Activated CD4-positive, alpha-beta T cell treated with anti-CD3 and anti-CD28 coated beads, Interleukin-2, Interleukin-6, amounts not matched to agents 100 ng/mL and 50 ng/mL, durations not matched to agents 16 hours and 8 hours (primary cell): ENCODE measurements at places on chromosomes 16 and 17.

DNA sequence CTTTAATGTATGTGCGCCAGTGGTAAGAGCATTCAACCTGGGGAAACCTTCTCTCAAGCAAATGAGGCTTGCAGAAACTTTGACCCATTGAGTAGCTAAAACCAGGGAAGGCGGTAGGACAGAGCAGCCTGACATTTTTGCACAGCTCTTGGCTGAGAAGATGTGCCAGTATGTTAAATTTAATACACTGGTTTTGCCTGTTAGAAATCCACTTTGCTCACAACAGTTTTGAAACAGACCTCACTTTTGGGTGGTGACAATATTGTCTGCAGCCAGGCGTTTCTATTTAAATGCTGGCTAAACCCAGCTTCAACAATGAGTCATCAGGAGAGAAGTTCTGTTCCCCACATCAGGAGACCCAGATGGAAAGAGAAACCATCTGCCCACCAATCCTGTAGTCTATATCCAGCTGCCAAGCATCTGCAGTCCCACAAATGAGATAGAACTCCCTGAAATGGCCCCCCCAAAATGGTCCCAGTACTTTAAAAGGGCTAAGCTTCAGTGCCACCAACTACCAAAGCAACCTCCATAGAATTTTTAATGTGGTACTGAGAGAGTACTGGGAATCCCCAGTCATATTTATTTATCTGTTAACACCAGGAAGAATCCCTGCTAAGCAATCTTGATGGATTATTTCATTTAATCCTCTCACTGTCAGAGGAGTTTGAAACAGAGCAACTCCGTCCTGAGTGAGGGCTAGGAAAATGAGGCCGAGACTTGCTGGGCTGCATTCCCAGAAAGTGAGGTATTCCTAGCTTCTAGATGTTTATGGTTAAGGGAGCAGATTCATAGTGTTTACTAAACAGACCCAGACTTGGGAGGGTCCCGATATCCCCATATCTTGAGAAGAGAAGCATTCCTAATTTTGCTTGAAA, 29.0 kb upstream of the CLEC3A start:
- DNase-seq = no peak

DNA sequence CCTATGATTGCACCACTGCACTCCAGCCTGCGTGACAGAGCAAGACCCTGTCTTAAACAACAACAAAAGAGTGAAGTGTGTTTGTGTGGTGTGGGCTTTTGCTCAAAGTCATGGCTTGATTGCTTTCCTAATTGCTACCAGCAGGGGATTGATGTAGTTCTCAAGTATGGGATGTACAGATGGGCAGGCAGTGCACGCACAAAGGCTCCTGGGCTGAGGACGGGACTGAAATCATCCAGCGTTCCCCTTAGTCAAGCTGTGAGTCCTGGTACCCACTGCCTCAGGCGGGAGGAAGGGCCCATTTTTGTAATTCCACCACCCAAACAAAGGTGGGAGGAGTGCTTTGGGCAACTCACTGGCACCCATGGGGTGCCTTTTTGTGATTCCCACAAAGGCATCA, 47.3 kb downstream of the GDE1 start:
- DNase-seq = no peak

DNA sequence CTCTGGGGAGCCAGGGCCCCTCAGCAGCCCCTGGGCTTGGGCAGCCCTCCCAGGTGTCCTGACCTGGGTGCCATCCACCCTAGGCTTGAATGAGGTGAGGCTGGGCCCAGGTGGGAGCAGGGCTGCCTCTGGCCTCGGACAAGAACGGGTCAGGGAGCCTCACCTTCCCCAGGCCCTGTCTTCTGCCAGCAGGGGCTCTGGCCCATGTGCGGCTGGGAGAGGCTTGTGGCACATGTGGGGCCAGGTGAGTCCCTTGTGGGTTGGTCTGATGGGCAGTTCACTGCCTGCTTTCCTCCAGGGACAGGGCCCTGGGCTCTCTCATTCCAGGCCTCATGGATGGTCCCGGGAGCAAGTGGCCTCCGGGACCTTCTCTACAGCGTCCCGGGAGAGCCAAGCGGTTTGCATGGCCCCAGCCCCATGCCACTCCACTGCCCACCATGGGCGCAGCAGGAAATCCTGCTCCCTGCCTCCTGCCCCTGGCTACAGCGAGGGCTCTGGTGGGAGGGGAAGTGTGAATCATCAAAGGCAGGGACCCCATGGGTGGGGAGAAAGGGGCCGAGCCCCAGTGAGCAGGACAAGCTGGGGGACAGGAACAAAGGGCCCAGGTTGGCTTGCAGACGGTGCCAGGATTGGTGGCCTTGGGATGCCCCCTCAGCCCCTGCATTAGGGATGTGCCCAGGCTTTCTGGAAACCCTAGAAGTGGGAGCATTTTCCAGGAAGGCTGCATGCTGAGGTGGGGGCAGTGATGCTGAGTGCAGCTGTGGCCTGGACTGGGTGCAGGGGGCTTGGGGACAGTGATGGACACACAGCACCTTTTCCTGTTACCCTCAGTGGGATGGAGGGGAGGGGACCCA, 12.2 kb downstream of the VASN start:
- DNase-seq = no peak

GRCh38 chr17:75720656-75721462, at the start of gene ITGB4:
TSS of gene ITGB4 (plus strand) at chr17:75721459. CDS start at chr17:75724704, 3,245 bp downstream.
- peak; percentile 33 for DNase-seq

- DNase-seq = no peak
These were observed 7.6 kb upstream of the RPH3AL start for GRCh38 chr17:360092-360750.

DNA sequence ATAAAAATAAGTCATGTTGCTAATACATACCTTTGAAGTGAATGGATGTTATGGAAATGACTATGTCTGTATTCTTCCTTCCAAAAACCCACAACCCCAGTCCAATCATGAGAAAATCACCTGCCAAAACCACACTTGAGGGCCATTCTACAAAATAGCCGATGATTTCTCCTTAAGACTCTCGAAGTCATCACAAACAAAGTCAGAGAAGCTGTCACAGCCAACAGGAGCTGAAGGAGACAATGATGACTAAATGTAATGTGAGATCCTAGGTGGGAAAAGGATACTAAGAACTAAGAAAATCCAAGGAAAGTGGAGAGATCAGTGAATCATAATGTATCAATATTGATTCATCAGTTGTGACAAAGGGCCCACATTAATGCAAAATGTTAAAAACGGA, 432.9 kb upstream of the DYNLRB2 start:
- DNase-seq = no peak

DNA sequence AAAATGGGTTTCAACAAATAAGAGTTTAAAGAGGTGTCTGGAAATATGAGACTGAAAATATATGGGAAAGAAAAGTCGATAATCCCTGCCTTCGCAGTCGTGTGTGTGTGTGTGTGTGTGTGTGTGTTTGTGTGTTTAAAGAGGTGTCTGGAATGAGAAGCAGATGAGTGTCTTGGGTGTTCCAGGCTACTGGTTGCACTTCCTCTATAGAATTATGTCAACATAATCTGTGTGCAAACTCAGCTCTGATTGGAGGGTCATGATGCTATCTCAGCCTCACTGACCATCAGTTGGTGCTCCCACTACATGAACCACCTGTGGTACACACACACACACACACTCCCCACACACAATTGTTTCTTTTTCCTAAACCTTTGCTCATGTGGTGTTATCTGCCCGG, 347.3 kb downstream of the NPIPA8 start:
- no peak for DNase-seq

DNA sequence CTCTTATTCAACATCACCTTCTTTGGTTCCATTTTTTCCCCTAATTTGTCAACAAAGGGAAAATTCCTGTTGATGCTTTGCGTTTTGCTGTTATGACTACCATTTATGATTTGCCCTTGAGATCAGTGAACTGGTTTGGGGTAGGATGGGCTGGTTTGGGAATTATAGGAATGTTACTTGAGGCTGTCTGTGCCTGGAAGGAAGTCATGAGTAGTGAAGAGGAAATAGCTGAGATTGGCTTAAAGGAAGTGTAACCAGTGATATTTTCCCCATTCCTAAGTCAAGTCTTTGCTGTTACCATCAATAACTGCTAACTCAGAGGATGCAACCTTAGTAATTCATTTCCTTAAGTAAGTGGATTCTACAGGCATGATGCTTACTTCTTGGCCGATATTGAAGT, 179.2 kb downstream of the MAP2K6 start:
- no peak for DNase-seq

DNA sequence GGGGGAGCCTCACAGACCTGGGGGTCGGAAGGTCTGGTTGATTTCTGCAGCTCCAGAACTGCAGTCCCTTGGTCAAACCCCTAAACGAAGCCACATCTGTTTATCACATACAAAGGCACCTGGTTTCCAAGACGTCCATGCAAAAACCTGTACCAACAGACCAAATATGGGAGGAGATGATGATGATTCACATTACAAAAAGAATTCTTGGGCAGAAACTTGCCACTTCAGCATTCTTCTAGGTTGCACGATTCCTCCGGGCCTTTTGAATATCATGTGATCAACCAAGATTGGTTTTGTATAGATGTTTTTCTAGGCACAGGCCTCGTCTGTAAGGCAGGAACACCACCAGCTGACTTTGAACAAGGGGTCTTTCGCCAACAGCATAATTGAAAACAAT, 466.3 kb downstream of the SOX9 start:
- DNase-seq = no peak

- DNase-seq = no peak
These were observed 10.0 kb upstream of the MEIOC start for GRCh38 chr17:44646280-44646679.

DNA sequence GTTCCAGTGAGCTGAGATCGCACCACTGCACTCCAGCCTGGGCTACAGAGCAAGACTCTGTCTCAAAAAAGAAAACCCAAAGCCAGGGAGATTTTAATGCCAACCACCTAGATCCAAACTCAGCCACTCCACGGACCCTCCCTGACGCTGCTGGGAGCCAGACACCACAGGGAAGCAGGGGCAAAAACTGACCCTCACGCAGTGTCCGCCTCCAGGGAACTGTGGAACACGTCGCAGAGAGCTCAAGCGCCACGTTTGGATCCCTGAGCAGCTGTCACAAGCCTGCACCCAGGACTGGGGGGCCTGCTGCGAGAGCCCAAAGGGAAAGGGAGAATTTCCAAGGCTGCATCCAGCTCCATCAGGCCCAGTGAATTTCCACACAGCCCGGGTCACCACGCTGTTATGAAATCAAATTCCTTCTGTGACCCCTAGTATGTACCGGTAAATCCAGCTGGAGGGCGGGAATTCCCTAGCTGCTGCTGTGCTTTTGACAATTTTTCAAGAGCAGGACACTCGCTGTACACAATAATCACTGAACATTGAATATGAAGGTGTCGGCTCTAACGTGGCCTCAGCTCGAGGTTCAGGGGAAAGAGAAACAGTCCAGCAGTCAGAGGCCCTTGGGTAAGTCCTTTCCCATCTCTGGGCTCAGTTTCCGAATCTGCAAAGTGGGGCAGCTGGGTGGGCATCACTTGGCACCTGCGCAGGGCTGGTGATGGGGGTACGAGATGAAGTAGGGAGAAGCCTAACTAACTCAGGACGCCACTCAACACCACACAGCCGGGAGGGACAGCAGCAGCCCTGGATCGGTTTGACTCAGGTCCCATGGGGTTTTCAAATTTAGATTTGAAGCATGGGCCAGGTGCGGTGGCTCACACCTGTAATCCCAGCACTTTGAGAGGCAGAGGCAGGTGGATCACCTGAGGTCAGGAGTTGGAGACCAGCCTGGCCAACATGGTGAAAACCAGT, 8.6 kb downstream of the CARHSP1 start:
- DNase-seq = no peak

- DNase-seq = no peak
These were observed 17.5 kb downstream of the STAT5A start for GRCh38 chr17:42305543-42306384.

GRCh38 chr16:78784771-78785170, 685.3 kb downstream of the WWOX start:
- no peak for DNase-seq

DNA sequence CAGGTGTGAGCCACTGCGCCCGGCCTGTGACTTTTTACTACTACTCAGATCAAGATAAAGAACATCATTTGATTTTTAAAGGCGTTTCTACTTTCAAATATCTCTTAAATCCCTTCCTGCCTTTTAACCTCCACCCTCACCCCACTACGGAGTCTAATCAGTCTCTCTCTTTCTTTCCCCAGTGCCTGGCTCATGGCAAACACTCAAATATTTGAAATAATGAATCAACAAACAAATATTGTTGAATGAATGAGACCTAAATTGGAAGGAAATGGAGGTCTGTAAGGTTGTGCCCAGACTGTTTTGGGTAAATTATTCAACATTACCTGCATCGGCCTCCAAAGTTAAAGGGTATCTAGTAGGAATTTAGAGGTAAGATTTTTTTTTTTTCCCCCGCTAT, 14.7 kb downstream of the COPZ2 start:
- no peak for DNase-seq

- no peak for DNase-seq
These were observed 4.2 kb upstream of the MAPK7 start for GRCh38 chr17:19374136-19374535.

DNA sequence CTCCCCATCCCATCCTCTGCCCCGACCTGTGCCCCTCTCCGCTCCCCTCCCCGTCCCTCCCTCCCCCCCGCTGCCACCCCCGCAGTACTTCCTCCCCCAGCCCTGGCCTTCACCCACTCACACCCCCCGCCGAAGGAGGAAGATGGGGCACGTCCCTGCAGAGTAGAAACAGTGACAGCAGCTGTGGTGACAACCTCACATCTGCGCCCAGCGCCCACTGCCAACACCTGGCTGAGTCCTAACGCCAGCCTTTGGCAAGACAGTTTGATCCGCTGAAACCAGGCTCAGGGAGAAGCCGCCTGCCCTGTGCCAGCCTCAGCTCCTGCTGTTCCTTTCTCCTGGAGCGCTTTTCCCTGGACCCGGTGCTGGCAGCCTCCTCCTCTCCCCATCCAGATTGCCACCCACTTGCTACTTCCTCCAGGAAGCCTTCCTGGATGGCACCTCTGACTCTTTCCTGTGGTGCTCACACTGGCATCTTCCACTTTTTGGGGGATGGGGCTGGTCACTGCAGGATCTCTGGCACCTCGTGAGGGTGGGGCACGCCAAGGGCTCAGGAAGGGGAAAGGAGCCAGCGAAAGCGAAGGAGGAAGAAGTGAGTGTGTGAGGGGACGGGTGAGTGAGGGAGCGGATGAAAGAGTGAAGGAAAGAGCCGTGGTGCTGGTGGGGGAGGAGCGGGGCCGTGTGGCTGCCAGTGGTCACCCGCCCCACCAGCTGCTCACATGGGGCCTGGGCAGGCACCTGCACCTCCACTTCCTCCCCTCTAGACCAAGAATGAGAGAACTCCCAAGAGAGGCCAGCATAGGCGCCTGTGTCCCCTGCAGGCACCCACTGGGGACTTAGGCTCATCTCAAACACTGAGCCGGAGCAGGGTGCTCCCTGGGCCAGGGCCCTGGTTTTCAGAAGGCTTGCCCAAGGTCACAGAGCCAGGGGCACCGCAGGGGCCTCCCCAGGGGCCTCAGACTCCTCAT, 27.0 kb downstream of the ZFPM1 start:
- peak; percentile 19 for DNase-seq

- no peak for DNase-seq
These were observed 30.5 kb upstream of the WSB1 start for GRCh38 chr17:27263386-27263785.
